NCI-H2171 treated with DMSO at 0.1 percent for 48 hours (cell line): ENCODE measurements at places on chromosomes 13 and 19.

DNA sequence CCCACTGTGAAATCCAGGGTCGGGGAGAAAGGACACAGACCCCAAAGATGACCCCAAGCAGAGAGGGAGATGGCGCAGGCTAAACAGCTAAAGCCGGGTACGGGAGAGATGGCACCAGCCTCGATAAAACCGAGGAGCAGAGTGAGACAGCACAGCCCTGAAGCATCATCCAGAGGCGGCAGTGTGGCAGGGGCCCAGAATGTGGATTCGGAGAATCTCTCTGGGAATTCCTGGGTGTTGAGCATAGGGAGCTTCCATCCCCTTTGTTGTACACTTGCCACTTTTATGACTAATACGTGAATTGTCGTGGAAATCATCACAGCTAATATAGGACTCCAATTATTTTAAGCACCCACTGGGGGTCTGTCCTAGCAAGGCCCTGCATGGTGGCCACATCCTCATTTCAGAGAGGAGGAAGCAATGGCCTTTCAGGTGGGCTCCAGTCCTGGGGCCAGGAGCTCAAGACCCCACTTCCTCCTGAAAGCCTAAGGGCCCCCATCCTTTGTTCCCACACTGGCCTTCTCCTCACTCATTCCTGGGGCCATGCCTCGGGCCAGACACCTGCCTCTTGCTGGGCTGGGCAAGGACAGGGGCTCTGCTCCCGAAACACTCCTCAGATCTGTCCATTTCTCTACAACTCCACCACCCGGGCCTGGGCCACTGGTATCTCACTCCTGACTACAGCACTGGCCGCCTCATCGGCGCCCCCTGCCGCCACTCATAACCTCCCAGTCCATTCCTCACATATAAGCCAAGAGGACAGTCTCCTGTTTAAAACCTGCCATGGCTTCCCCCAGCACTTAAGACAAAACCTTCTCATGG lies 29.3 kb upstream of the ATP1A3 start:
- no peak for DNase-seq

GRCh38 chr19:41886761-41887710 lies 4.1 kb downstream of the ARHGEF1 start:
- no peak for DNase-seq

- no peak for DNase-seq
Measured at GRCh38 chr13:57527114-57527735, 104.3 kb upstream of the PCDH17 start.

GRCh38 chr19:13764101-13764807 lies at the start of gene MRI1:
TSS of gene MRI1 (plus strand) at chr19:13764522. CDS start at chr19:13764589, 67 bp downstream.
- peak; percentile 73 for DNase-seq

DNA sequence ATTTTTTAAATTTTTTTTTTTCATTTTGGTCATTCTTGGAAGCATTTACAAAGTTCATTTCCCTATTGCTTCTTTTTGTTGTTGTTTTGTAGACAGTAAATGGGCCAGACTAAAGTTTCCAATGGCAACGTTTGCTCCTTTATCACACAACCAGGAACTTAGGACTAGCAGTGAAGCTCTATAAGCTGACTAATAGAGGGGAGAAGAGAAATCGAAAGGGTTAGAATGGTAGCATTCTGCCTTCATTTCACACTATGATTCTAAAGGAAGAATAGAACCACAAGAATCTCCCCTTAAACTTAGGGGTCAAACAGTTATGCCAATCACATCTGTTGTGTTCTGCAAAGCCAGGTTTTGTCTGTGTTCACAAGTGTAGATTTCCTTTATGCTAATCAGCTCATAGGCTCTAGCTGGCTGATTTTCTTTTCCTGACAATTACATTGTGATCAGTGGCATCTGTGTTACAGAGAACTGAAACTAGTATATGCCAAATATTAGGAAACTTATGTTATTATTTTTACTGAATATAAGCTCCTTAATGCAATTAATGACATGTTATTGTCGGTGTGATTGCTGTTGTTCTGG lies 467.3 kb downstream of the DACH1 start:
- DNase-seq: no peak

GRCh38 chr13:98912846-98913245 lies 65.0 kb downstream of the DOCK9 start:
- DNase-seq: no peak

- no peak for DNase-seq
Measured at GRCh38 chr13:97257800-97258799, 36.0 kb downstream of the MBNL2 start.
